Smooth muscle cell of trachea (primary cell): ENCODE measurements at places on chromosomes 3 and 15. TPM values are rescaled to one million over a fixed set of nuclear protein-coding genes. Genes with fewer than 3 reads are reported as not detected.

IFT57 gene
- total RNA-seq, result 92.0 and 94.8 TPM in 2 replicates

INO80 gene
- 27.1 and 30.1 TPM in 2 replicates for total RNA-seq

SYNM gene
- 5.4 and 6.3 TPM in 2 replicates for total RNA-seq

SERINC4 gene
- 0.15 TPM in 1 of 2 replicates, not detected in the other for total RNA-seq

CLK3 gene
- 46.5 and 60.9 TPM in 2 replicates for total RNA-seq

SLCO2A1 gene
- total RNA-seq, result not detected in 2 replicates

LDHAL6B gene
- total RNA-seq, result not detected in 2 replicates

ANKRD63 gene
- total RNA-seq, result not detected in 2 replicates

WNT7A gene
- not detected in 2 replicates for total RNA-seq

ASB14 gene
- total RNA-seq, result not detected in 2 replicates
